Stimulated activated CD8-positive, alpha-beta memory T cell treated with anti-CD3 and anti-CD28 coated beads, Interleukin-7, amount 100 ng/mL, for 1 hour (primary cell): ENCODE measurements at places on chromosomes 4 and X.

DNA sequence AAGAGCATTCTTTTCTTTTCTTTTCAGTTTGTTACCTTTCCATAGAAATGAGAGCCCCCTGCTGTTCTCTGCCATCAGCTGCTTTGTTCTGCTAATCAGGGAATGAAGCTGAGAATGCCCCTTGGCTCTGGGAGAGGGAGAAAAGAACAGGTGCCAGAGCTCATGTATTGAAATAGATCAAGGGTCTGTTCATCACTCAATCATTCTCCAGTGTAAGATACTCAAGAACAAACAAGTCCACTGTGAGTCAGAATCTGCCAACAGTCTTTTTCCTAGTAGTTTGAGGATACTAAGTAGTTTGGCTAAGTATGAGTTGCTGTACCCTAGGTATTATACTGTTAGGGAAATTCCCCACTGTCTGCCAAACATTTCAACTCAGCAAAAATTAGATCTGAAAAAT, 144.3 kb downstream of the RTL3 start:
- no peak for DNase-seq

DNA sequence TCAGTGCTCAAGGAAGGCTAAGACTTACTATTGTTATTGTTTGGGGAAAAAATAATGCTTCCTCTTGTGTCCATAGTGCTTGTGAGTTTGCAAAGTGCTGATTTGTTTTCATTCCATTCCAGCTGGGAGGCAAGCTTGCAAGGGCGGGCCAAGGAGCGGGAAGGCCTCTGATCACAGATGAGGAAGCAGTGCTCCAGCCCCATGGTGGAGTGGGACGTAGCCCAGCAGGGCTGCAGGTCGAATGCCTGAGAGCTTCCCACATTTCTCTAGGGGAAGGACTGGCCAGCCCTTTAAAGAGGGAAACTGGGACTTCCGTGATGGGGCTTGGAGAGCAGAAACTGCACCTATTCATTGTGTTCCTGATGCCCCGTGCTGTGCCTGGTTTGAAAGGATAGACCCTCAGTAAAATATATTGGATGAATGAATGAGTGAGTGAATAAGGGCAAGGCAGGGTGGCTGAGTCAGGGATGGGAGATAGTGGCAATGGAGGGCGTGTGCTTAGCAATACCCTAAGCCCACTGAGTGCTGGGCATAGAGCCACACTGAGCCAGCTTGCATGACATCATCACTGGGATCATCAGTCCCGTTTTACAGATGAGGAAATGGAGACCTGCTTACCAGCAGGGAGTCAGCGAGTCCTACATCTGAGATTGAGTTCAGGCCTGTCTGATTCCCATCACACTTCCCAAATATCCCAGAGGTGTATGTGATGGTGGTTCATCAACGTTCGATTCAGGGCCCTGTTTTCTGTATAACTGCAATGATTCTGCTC, 17.9 kb upstream of the NSG1 start:
- no peak for DNase-seq

- no peak for DNase-seq
These were observed 69.1 kb downstream of the RASL11B start for GRCh38 chr4:52931243-52931642.

DNA sequence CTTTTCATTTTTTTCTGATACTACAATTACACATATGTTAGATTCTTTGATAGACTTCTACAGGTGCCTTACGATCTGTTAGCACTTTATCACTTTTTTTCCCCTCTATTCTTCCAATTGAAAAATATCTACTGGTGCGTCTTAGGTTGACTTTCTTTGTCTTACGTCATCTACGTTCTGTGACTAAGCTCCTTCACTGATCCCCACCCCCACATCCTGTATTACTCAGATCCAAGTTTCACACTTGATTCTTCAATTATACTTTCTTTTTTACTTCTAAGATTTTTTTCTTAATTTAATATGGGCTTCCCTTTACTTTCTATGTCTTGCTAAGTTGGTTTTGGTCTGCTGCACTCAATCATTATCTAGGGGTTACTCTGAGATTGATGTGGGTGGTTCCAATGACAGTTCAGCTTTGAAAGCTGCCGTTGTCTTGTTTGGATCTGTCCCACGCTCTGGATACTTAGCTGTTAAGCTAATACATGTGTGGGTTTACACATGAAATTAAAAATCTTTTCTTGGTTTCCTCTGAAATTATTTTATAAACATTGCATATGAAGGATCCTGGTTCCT, 1321.1 kb downstream of the RAPGEF2 start:
- DNase-seq, result no peak

DNA sequence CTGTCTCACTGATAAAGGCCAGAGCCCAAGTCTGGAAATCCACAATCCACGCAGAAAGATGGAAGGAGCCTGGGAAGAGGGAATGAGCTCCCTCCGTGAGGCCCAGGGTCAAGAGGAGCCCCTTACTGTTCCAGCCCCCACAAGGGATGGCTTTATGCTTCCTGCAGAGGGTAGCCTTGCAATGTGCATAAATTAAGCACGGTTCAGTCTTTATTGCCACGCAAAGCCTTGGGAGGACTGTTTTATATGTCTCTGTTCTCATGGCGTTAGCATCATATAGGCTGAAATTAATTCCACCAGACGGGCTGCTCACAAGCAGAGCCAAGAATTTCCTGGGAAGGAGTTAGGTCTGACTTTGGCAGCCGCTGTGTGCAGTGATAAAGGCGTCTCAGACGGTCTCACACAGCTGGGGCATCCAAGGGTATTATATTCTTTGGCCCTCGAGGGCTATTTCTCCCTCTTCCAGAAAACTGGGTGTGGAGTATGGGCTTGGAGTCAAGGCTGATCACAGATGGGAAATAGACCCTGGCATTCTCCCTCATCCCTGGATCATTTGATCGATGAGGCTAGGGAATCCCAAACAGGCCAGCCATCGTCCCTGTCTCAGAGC, 38.5 kb downstream of the CYTL1 start:
- no peak for DNase-seq
